ENCODE measurements at places on chromosomes 6 and 20. TPM values are rescaled to one million over a fixed set of nuclear protein-coding genes. Genes with fewer than 3 reads are reported as not detected.

Gene IL20RA
- 0.28 TPM for total RNA-seq

GRCh38 chr6:33117811-33118277, 42.1 kb downstream of the HLA-DPB1 start:
- H3K36me3 ChIP-seq, result no peaks in the 10 kb centered on the region
- H3K27me3 ChIP-seq, result peaks cover 26% of the 10 kb centered on the region
- H3K4me1 ChIP-seq, result no peaks in the 10 kb centered on the region
- no peak overlapping the region for H3K27ac ChIP-seq
- H3K4me3 ChIP-seq, result no peak overlapping the region
- no peak for DNase-seq

- no peak for DNase-seq
- no peak overlapping the region for H3K4me3 ChIP-seq
- no peaks in the 10 kb centered on the region for H3K4me1 ChIP-seq
- no peaks in the 10 kb centered on the region for H3K36me3 ChIP-seq
- H3K27ac ChIP-seq, result no peak overlapping the region
Observed at GRCh38 chr6:14035874-14036273, 81.7 kb upstream of the CD83 start.

GRCh38 chr6:74785236-74785635, 420.6 kb downstream of the COL12A1 start:
- no peaks in the 10 kb centered on the region for H3K27me3 ChIP-seq
- H3K27ac ChIP-seq, result no peak overlapping the region
- no peak for DNase-seq

DNA sequence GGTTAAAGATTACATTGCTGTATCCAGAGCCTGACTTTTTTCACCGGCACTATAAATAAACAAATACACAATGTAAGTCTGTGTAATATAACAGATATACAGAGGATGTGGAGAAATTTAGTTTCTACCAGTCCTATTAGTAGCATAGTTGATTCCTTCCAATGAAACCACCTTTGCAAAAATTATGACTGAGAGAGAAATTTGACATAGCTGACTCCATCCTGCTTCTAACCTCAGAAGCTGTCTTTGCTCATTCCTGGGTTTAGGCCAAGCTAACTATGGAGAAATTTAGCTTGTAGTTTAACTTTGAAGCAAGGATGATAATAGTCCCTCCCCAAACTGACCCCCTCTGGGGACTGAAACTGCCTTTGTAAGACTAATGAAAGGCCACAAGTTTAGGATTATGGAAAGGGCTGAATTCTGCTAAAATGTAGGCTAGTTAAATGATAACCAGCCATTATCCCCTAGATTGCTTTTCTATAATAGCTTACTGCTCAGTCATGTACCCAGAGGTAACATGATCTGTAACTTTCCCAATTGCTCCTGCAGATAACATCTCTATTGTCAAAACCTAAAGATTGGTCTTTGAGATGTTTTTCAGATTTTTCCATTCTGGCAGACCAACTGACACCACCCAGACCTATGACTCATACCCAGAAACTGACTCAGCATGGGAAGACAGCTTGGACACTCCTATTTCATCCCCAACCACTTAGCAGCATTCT, 172.8 kb upstream of the ARG1 start:
- H3K27me3 ChIP-seq, result no peaks in the 10 kb centered on the region
- H3K27ac ChIP-seq, result no peak overlapping the region
- no peak for DNase-seq
- H3K36me3 ChIP-seq, result no peaks in the 10 kb centered on the region
- H3K4me1 ChIP-seq, result no peaks in the 10 kb centered on the region
- H3K4me3 ChIP-seq, result no peak overlapping the region

Gene SPO11
- not detected for total RNA-seq

DNA sequence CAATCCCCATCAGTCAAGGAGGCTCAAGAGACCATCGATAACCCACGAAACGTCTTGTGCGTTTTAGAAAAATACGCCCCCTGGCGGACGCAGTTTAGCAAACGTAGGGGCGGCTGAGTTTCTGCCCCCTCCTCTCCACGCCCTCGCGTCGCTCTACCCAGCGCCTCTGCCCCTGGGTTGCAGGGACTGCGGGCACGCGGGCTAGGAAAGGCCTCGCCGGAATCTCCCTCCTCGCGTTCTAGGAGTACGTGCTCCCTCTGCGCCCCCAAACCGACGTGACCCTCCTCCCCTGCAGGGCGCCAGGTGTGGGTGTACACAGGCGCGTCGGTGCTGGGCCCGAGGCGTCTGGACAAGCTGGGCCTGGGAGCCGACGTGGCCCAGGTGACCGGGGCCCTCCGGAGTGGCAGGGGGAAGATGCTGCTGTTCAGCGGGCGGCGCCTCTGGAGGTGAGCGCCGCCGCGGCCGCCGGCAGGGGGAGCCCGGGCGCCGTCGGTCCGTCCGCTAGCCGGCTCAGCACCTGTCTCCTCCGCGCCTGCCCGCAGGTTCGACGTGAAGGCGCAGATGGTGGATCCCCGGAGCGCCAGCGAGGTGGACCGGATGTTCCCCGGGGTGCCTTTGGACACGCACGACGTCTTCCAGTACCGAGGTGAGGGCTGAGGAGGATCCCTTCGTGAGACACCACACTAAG, 5.3 kb downstream of the MMP9 start:
- peaks cover 25% of the 10 kb centered on the region for H3K4me1 ChIP-seq
- no peak overlapping the region for H3K27ac ChIP-seq
- H3K4me3 ChIP-seq, result no peak overlapping the region
- no peaks in the 10 kb centered on the region for H3K36me3 ChIP-seq
- DNase-seq, result no peak

Gene TNF
- not detected for total RNA-seq

Measured in sigmoid colon (tissue), 7 donors.